Cerebellum (tissue), 4 donors: ENCODE measurements at places on chromosomes 7 and 10. TPM values are rescaled to one million over a fixed set of nuclear protein-coding genes. Genes with fewer than 3 reads are reported as not detected.
A peak's percentile ranks its signal among the peaks of the same experiment; 100 is the strongest.

GRCh38 chr10:48744587-48744986, 59.9 kb downstream of the WDFY4 start:
- DNase-seq = no peak

DNA sequence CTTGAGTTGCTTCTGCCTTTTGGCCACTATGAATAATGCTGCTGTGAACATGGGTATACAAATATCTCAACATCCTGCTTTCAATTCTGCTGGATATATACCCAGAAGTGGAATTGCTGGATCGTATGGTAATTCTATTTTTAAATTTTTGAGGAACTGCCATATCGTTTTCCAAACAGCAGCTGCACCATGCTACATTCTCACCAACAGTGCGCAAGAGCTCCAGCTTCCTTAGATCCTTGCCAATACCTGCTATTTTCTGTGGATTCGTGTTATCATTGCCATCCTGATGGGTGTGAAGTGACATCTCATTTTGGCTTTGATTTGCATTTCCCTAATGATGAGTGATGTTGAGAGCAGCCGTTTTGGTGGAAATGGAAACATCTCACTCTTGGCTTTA, 26.7 kb downstream of the FRMD4A start:
- no peak for DNase-seq

GRCh38 chr10:24886290-24886680, 66.1 kb downstream of the PRTFDC1 start:
- no peak for DNase-seq

- peak; percentile 37 for DNase-seq
Measured at GRCh38 chr10:13823096-13823708, 236.4 kb downstream of the PRPF18 start.

- no peak for DNase-seq
Measured at GRCh38 chr7:112497481-112497880, 16.7 kb downstream of the LSMEM1 start.

- no peak for DNase-seq
Measured at GRCh38 chr7:77531038-77531437, 6.1 kb upstream of the PTPN12 start.

The UBTD1 gene
- 2.3 TPM for total RNA-seq
